ENCODE measurements at places on chromosomes 12 and 14. TPM values are rescaled to one million over a fixed set of nuclear protein-coding genes. Genes with fewer than 3 reads are reported as not detected.

The GPR68 gene
- 0.28 TPM for total RNA-seq

- no peak for DNase-seq
Observed at GRCh38 chr14:61080591-61081010, 99.6 kb downstream of the SLC38A6 start.

- no peak for DNase-seq
Observed at GRCh38 chr14:80587096-80587724, 354.3 kb downstream of the CEP128 start.

- DNase-seq: no peak
Observed at GRCh38 chr14:91884664-91885063, 17.3 kb upstream of the TC2N start.

GRCh38 chr12:101235686-101236085 lies 25.6 kb upstream of the SLC5A8 start:
- DNase-seq: no peak

DNA sequence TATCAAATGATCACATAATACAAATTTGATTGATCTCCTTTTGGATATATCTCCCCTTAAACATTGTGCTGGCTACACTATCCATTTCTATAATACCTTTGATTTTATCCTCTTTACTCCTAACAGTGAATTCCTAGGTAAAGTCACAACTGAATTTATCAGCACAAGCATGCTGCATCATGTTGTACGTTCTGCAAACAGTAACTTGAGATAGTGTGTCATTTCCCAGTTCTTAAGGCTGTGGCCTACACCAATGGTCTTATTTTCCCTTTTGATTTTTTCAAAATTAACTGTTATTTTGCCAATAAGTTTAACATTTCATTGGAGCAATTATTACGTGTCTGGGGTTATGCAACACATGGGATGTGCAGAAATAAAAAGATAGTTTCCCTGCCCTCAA lies 24.8 kb downstream of the PRKCH start:
- DNase-seq: no peak

The LPAR5 gene
- total RNA-seq: 0.57 TPM

GRCh38 chr12:96034621-96035282 lies 635 bp downstream of the LTA4H start:
- no peak for DNase-seq

The ADSS1 gene
- total RNA-seq: 10.0 TPM

The KCNH3 gene
- total RNA-seq: 0.44 TPM

GRCh38 chr14:24291446-24292117 lies 8.0 kb downstream of the DHRS1 start:
- no peak for DNase-seq

The MLF2 gene
- 226 TPM for total RNA-seq

The RERGL gene
- total RNA-seq: not detected

DNA sequence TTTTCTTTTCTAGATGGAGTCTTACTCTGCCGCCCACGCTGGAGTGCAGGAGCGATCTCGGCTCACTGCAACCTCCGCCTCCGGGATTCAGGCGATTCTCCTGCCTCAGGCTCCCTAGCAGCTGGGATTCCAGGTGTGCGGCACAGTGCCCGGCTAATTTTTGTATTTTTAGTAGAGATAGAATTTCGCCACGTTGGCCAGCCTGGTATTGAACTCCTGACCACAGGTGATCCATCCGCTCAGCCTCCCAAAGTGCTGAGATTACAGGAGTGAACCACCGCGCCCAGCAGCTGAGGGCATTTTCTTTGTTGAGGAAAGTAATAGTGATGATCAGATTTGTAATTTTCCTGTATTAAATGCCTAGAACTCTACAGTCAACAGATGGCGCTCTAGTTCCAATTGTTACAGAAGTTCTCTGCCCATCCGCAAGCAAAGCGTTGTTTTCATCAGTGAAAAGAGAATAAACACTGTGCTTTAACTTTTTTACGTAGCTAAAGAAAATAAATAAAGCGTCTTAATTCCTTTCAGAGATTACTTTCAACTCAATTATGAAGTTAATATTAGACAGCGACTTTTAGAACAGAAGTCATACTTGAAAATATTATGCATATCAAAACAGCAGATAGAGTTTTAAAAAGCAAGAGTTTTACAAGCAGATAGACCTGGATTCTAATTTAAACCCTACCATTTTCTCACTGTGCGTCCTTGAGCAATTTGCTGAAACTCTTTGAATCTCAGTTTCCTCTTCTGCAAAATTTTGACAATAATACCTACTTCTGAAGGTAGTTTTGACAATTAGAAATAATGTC lies 335.1 kb downstream of the DUSP6 start:
- peak; percentile 11 for DNase-seq

GRCh38 chr14:98433436-98433835 lies 838.6 kb downstream of the BCL11B start:
- no peak for DNase-seq

- DNase-seq: no peak
Observed at GRCh38 chr12:120978296-120979219, at the start of gene HNF1A. HNF1A (plus strand) TSS chr12:120978543; CDS start chr12:120978769, 226 bp downstream.

- DNase-seq: no peak
Observed at GRCh38 chr12:104011253-104011652, 38.7 kb downstream of the GLT8D2 start.

The KRT71 gene
- not detected for total RNA-seq

GRCh38 chr12:131101703-131102492 lies 148.2 kb downstream of the ADGRD1 start:
- DNase-seq: peak; percentile 5

- DNase-seq: no peak
Observed at GRCh38 chr12:32516230-32516629, 116.9 kb downstream of the FGD4 start.

DNA sequence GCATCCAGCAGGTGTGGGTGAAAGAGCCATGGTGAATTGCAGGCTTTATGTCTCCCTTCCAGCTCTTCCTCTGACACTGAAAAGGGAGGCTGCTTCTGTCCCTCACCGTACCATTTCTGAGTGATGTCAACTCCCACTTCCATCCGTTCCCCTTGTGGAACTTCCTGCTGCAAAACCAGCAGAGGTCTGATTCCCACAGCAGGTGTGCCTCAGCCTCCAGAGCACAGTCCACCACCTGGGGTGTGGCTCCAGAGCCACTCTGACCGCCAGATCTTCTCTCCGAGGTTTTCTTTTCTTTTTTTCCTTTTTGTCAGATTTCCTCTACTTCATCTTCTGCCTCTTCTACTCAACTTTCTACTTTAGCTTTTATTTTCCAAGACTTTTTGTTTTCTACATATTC lies 62.7 kb downstream of the CDC42BPB start:
- DNase-seq: no peak

- DNase-seq: no peak
Observed at GRCh38 chr14:34620839-34621238, 9.1 kb downstream of the SNX6 start.

GRCh38 chr12:48866052-48866711 lies 512 bp upstream of the RND1 start:
- DNase-seq: no peak

- peak; percentile 14 for DNase-seq
Observed at GRCh38 chr12:112418273-112418607, 507 bp upstream of the PTPN11 start.

The CLEC14A gene
- total RNA-seq: 0.09 TPM

The EVL gene
- total RNA-seq: 61.5 TPM

The PTCSC3 gene
- not detected for total RNA-seq

- no peak for DNase-seq
Observed at GRCh38 chr14:104382361-104383087, 197.0 kb upstream of the C14orf180 start.

- DNase-seq: no peak
Observed at GRCh38 chr12:38890102-38890855, 15.1 kb downstream of the CPNE8 start.

The E2F7 gene
- total RNA-seq: 19.8 TPM

GRCh38 chr12:95733141-95733825 lies 57.3 kb downstream of the NTN4 start:
- no peak for DNase-seq

GRCh38 chr14:33404964-33405574 lies 466.4 kb downstream of the NPAS3 start:
- peak; percentile 22 for DNase-seq

- no peak for DNase-seq
Observed at GRCh38 chr14:21185491-21185890, 29.6 kb upstream of the OR5AU1 start.

The AICDA gene
- total RNA-seq: not detected

- no peak for DNase-seq
Observed at GRCh38 chr14:57029620-57030253, 219.5 kb upstream of the OTX2 start.

The SMCO3 gene
- total RNA-seq: not detected

Data from WTC11 (cell line).